ENCODE measurements at places on chromosomes 7 and 10.

DNA sequence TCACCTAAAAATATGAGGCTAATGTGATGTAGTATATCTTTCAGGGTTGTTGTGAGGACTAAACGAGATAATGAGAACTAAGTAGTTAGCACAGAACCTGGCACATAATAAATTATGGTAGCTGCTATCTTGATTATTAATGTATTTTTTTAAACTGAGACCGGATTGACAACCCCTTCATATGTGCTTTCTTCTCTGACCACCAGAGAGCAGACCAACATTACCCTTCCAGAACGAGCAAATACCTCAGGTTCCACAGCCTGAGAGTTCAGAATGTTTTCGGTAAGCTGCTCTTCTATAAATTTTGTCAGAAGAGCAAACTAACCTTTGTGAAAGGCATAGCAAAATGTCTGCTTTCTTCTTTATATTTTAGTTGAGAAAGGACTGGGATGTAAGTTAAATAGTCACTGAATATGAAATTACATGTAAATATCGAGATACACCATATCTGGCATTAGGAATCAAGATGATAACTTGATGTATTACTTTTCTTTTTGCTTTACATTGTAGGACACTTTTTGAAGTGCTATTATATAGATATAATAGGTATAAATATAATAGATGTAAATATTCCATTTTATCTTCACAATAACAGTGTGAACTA, 13.6 kb upstream of the BPGM start:
- no peak for DNase-seq

DNA sequence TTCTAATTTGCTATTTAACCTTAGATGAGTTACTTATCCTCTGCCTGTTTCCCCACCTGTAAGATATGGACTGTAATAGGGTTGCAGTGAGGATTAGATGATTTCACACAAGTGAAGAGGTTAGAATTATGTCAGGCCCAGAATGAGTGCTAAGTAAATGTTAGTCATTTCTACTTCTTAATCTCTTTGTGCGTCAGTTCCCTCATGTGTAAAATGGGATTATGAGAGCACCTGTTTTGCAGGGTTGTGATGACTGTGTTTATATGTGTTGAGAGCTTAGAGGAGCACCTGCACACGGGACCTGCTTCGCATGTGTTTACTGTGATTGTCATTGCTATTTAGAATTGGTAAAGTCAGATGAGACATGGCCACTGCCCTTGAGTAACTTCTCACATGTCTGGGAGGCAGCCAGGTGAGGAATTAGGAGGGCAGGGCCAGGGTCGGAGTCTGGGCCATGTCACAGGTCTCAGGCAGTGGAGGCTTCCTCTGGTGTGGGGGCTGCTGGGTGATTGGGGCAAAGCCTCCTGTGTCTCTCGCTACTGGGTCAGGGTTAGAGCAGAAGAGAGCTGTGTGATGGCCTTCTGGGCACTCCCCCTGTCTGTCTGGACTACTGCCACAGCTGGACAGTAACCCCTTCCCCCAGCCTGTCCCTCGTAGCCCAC, 106.7 kb downstream of the WDFY4 start:
- no peak for DNase-seq

DNA sequence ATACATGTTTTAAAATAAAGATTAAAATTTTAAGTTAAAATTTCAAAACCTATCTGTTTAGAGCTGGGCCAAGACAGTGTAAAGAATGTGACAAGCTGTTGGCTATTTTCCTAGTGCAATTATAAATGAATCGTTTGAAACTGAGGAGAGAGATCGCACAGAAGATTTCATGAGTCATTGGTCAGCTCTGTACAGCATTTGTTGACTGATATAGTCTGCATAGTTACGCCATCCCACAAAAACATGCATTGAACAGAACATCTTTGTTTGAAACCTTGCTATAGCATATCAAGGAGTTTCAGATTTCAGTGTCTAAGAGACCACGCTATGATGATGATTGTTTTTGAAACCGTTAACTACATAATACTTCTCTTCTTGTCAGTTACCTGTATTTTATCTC, 1.3 kb upstream of the C10orf67 start:
- DNase-seq = no peak

GRCh38 chr7:130273933-130274255, 7.2 kb downstream of the CPA2 start:
- no peak for DNase-seq

DNA sequence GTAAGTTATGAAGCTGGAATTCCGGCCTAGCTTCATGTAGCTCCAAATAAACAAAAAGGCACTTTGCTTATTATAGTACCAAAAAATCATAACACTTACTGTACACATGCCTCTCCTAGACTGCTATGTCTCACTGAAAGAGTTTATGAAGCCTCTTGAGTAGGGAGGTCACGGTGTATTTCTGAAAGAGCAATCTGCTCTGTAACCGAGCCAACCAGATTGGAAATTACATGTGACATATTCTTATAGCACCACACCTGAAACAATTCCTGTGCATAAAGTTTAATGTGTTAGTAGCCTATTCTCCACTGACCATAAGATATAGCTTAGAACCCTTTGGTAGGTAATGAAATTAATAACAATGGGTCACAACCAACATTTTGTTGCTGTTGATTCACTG, 1.3 kb upstream of the FAM3C start:
- no peak for DNase-seq

GRCh38 chr7:99422186-99422585, 13.4 kb downstream of the BUD31 start:
- no peak for DNase-seq

DNA sequence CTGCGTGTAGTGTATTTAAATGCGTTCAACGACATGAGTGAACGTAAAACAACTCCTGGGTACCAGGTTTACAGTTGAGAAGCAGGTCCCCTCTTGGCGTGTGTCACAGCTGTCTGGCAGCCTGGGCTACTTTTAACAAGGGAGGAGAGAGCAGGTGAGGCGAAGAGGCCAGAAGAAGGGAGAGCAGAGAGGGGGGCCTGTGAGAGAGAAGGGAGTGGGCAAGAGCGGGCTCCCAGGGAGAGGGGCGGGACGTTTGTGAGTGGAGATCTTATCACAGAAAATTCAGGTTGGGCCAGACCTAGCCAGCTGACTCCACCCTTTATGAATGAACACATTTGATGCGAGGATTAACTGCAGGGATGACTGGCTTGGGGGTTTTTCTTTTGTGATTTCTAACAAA, 154.0 kb downstream of the CAMK1D start:
- no peak for DNase-seq

GRCh38 chr10:133565441-133566294, at the start of gene SYCE1:
TSS of gene SYCE1 (minus strand) at chr10:133565583. CDS start at chr10:133565529, 54 bp downstream.
- no peak for DNase-seq

DNA sequence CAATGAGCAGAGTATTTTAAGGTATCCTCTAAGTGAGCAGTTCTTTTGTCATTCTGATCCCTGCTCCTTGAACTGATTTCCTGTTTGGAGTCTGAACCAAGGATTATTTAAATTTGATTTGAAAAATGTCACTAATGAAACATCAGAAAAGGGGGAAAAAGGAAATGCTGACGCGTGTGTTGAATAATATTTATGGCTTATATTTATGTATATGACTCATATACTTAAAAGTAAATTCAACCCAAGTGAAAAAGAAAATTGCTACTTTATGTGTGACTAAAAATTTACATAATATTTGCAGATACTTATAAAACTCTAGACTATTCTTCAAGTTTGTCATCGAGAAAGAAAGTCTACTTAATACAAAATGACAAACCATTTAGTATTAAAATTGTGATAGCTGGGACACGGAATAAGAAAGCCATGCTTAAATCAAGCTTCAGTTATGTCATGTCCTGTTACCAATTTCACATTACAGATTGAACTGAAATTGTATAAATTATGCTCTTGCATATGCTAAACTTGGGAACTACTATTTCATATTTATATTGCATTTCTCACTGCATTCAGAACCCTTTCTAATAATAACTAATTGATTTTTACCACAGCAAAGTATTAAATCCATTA, 649.9 kb downstream of the MAGI2 start:
- no peak for DNase-seq

- no peak for DNase-seq
Measured at GRCh38 chr10:131980761-131981428, 828 bp downstream of the BNIP3 start.

DNA sequence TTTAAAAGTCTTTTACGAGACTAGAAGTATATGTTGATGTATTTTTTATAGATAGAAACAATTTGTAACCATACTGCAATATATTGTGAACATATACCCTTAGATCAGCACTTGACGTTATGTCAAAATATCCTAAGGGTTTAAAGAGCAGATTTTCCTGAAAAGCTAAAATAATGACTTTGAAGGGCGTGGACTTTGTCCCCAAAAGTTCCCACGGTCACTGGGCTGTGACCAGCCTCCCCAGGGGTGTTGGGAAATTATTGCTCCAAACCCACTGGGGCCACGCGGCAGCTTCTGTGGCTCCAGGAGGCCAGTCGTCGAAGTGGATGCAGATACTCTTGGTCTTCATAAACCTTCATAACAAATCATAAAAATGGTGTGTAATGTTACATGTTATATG, 29.9 kb downstream of the DNAJB6 start:
- DNase-seq = no peak

- DNase-seq = peak; percentile 14
Measured at GRCh38 chr10:70982443-70982842, 94.1 kb upstream of the PCBD1 start.

- no peak for DNase-seq
Measured at GRCh38 chr7:145143685-145144084, 307.8 kb upstream of the TPK1 start.

DNA sequence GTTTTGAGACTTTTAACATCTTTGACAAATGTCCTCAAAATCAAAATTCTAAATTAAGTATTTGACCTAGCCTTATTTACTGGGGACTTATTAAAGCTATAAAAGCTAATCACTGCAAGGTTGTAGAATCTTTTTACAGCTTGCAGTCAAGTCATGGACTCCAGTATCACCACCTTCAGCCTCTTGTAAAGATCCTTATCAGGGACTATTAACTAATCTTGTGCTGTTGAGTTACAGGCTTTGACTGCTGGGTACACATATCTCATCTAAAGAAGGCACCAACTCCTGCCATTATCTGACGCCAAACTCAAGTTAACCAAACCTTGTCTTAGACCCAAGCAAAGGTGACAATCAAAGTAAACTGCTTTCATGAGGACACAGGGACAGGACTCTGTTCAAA, 621.0 kb upstream of the IGFBP3 start:
- no peak for DNase-seq

DNA sequence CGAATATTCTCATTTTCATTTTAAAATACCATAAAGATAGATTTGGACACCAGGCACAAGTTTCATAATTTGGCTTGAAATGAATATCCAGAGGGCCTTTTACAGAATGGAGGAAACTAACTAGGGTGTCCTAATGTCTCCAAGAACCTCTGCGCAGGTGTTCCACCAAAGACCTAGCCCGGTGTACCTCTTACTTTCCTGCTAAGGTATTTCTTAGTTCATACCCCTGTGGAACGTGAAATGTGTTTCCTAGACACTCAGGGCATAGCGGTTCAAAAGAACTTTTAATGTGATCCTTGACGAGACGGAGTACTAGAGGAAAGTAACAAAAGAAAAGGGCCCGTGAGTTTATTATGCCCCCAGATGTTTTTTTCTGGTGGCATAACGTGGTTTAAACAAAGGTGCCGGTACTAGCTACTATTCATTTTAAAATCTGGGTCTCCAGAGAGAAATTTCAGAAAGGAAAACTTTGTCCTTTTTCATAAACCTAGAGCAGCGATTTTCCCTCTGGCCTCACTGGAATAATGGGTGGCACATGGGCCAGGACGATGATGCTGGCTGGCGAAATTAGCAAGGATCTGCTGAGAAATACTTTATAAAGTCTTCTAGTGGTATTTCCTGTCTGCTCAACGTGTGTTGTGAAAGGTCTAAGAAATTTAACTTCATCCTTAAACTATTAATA, 1.4 kb downstream of the APBB1IP start:
- DNase-seq = no peak

DNA sequence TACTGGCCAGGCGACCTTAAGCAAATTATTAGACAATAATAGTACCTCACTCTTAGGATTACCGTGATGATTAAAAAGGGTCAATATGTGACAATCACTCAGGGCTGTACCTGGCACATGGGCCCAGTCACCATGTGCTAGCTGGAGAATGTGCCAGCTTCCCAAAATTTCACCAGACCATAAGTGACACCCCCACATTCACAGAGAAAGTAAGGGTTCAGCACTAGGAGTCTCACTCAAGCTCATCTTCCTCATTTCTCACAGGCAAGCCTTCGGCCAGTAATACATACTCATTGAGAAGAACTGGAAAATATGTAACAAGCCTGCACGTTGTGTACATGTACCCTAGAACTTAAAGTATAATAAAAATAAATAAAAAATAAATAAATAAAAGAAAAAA, 22.4 kb upstream of the C10orf71 start:
- DNase-seq = no peak

GRCh38 chr10:75718991-75719390, 287.6 kb downstream of the LRMDA start:
- DNase-seq = no peak

GRCh38 chr10:61170594-61170993, 226.6 kb upstream of the RHOBTB1 start:
- no peak for DNase-seq

DNA sequence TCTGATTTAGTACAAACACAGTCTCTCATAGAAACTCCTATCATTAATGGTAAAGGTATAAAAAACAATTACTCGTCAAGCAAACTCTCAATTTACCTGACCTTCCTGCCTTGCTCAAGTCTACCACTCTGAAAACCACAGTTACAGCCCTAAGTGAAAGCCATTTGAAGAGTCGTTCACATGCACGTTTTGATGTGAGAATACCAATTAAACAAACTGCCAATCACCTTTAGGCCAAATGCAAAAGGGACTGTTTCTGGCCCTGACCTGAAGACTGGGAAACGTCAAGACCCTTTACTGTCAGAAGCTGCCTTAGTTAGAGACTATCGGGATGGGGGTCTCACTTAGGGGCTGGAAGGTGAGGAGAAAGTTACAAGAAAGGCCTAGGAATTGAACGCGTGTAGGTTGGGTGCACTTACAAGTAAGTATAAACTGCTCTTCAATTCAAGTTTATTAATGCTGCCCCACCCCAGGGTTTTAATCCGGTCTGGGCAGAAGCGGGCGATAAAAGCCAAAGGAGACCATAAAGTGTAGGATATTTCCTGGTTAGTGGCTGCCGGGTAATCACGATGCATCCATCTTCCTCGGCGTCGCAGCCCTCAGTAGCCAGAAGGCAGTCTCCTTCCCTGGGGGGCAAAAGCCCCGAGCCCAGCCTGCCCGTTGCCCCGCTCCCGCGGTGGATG, 935 bp downstream of the TM9SF3 start:
- peak; percentile 51 for DNase-seq

- DNase-seq = no peak
Measured at GRCh38 chr10:47031211-47031900, 120.1 kb downstream of the PTPN20 start.

DNA sequence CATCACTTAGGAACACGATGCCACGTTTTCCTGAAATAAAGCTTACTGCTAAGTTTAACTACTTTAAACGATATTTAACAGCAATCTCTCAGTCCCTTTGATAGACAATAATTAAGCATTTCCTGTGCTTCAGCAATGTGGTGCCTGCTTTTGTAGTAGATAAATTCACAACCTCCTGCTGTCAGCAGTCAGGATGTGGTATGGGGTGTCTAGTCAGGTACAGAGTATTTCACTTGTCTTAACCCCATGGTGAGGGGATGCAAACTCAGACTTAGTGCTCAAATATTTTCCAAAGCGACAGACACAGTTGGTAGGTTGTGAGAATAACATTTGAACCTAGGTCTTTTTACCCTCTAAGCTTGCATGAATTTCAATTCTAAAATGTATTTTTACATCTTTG, 526.2 kb upstream of the PFKP start:
- no peak for DNase-seq

All from prostate gland (tissue), 2 donors.